Urinary bladder (tissue), 4 donors: ENCODE measurements at places on chromosomes 2 and 18. TPM values are rescaled to one million over a fixed set of nuclear protein-coding genes. Genes with fewer than 3 reads are reported as not detected.

- no peak for DNase-seq
Measured at GRCh38 chr2:46169467-46169866, 127.7 kb upstream of the EPAS1 start.

DNA sequence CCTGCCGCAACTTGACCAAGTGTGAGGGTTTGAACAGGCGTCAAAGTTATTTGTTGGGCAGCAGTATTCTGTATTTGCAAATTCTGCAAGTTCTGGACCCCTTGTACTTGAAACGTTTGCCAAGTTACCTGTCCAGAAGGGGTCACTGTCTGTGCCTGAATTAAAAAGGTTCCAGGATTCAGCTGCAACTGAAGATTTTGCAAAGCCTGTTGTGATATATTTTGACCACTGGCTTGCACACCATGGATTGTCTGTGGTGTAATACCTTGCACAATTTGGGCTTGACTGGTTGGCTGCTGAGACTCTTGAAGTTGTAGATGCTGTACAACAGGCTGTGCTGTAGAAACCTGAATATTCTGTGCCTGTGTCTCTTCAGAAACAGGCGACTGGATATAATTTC is 10.2 kb downstream of the SP3 start:
- DNase-seq: no peak

The FBXO15 gene
- 1.1 TPM for total RNA-seq

The ITGB6 gene
- 25.2 TPM for total RNA-seq

DNA sequence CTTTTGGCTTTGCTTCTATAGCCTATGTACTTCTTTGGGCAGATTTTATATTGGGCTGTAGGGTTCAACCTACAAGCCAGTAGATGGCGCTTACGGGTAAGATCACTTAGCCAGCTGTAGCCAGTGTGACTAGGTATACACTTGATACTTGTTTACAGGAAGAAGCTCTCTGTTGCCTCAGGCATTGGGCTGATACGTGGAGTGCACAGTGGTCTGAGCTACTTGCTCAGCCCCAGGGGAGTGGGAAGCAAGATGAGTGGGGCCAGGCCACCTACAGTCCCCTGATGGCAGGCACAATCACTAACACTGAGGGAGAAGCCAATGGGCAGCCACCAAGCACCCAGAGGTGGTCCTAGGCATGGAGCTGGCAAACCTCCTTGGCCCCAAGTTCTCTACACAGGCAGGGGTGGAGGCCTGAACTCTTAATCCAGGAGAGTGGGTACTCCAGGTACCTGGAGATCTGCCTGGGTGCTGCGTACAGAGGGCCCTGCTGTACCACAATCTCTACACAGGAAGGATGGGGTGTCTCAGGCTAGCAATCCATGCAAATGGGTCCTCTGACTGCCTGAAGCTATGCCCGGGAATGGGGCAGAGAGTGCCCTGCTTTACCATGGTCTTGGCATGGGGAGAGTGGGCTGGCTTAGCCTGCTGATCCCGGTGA is 122.2 kb downstream of the NCOA1 start:
- no peak for DNase-seq

GRCh38 chr2:197707316-197708213 is 2.4 kb downstream of the MARS2 start:
- DNase-seq: no peak

The SCG2 gene
- 15.3 TPM for total RNA-seq

The C2orf49 gene
- 28.0 TPM for total RNA-seq

The EML4 gene
- total RNA-seq: 93.6 TPM
